ENCODE measurements at places on chromosomes 3 and 15. TPM values are rescaled to one million over a fixed set of nuclear protein-coding genes. Genes with fewer than 3 reads are reported as not detected.

DNA sequence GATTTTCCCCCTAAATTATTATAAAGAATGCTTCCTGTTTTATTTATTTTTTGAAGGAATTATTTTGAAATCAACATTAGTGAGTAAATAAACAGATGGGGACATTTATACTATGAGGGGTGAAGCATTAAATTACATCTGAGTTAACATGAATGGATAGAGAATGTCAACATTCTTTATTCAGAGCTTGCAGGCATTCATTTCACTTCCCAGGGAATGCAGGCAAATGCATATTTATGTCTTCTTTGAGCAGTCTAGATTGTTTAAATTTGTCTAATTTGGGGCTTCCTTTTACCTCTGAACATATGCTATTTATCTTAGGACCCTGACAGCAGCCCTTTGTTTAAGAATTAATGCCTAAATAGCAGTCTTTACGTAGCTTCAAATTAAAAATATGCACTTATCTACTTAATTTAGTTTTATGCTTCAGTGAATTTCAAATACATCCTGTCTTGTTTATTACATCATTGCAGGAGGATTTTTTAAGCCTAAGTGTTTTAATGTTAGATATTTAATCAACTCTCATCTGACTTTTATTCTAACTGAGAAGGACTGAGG lies 630.5 kb upstream of the LMCD1 start:
- DNase-seq: no peak
- H3K4me1 ChIP-seq: no peaks in the 10 kb centered on the region
- no peak overlapping the region for H3K4me3 ChIP-seq
- H3K27me3 ChIP-seq: no peaks in the 10 kb centered on the region

GRCh38 chr3:144054766-144055165 lies 83.1 kb downstream of the DIPK2A start:
- H3K36me3 ChIP-seq: no peaks in the 10 kb centered on the region
- H3K27me3 ChIP-seq: no peaks in the 10 kb centered on the region
- no peak overlapping the region for H3K4me3 ChIP-seq

DNA sequence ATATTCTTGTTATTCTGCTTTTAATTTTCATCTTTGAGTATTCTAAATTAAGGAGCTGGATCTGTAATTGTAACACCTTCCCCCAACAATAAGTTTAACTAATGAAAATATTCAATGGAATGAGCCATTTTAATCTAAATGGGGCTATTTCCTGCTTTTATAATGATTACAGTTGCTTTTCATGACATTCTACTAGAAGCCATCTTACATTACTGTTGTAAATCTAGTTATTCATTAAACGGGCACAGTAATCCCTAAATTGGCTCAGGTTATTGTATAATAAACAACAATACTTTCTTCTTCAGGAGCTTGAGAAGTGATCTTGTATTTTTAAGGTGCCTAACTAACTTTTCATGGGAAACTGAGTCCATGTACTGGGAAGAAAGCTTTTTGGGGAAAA lies 8.5 kb downstream of the FLNB start:
- no peak overlapping the region for H3K4me3 ChIP-seq
- H3K27ac ChIP-seq: no peak overlapping the region
- no peak for DNase-seq

GRCh38 chr3:119588112-119588511 lies 8.8 kb downstream of the ADPRH start:
- H3K27ac ChIP-seq: no peak overlapping the region
- peaks cover 15% of the 10 kb centered on the region for H3K36me3 ChIP-seq
- no peaks in the 10 kb centered on the region for H3K27me3 ChIP-seq
- no peaks in the 10 kb centered on the region for H3K4me1 ChIP-seq
- DNase-seq: no peak
- no peak overlapping the region for H3K4me3 ChIP-seq

DNA sequence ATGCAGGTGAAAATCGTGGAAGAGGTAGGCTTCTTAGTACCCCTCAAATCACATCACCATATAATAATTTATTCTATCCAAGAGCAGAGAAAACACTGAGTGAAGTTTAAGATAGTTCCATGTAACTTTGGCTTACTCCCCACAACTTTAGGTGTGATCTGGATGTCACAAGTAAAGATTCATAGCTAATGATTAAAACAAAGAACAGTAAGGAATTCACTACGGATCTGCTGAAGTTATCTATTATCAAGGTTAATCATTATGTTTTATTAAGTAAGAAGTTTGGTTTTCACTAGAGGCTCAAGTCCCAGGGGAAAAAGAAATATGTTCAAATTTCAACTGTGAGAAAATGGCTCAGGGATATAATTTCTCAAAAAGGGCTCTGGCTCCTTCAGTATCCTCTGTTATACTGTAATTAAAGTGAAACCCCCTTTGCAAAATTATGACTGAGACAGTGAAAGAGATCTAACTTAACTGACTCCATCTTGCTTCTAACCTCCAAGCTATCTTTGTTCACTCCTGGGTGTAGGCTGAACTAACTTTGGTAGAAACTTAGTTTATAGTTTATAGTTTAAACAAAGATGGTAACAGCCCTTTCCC lies 17.1 kb downstream of the CD80 start:
- H3K4me1 ChIP-seq: no peaks in the 10 kb centered on the region
- H3K27me3 ChIP-seq: no peaks in the 10 kb centered on the region
- no peak overlapping the region for H3K27ac ChIP-seq

- H3K27me3 ChIP-seq: no peaks in the 10 kb centered on the region
- no peak overlapping the region for H3K4me3 ChIP-seq
- no peak for DNase-seq
- no peak overlapping the region for H3K27ac ChIP-seq
Observed at GRCh38 chr3:43855674-43856299, 165.0 kb downstream of the ABHD5 start.

DNA sequence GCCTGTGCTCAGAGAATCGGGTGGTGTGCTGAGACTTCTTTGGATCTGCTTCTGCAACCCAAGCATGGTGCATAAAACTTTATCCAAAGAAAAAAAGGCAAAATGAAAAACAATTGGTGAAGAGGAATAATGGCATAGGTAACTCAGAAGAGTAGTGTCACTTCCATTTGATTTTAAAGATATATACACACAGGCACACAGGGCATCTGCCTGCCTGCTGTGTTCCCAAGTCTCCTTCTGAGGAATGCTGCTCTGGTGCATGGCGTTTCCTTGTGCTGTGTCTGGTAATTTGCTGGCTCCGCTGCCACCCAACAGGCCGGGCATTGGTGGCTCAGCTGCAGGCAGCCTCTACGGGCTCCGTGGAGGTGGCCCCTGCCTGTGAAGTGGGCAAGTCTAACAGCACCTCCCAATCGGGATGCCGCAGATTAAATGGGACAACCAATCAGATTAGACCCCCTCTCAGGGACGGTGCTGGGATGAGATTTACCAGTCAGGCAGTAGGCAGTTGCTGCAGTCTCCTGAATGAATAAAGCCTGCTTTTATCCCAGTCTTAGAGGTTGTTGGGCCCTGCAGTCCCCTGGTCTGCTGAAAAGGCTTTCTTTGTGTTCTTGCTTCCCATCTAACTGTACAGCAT lies 253.7 kb upstream of the RASGRP1 start:
- H3K27ac ChIP-seq: no peak overlapping the region
- no peak overlapping the region for H3K4me3 ChIP-seq
- peaks cover 2% of the 10 kb centered on the region for H3K4me1 ChIP-seq

GRCh38 chr3:10173926-10174435 lies 9.3 kb downstream of the IRAK2 start:
- peaks cover 32% of the 10 kb centered on the region for H3K4me1 ChIP-seq
- H3K36me3 ChIP-seq: peaks cover 6% of the 10 kb centered on the region

GRCh38 chr3:108131475-108132134 lies 40.8 kb upstream of the CD47 start:
- H3K36me3 ChIP-seq: peaks cover 7% of the 10 kb centered on the region
- H3K4me3 ChIP-seq: no peak overlapping the region
- peaks cover 52% of the 10 kb centered on the region for H3K4me1 ChIP-seq
- peaks cover 3% of the 10 kb centered on the region for H3K27me3 ChIP-seq
- H3K27ac ChIP-seq: no peak overlapping the region
- no peak for DNase-seq

- H3K4me1 ChIP-seq: no peaks in the 10 kb centered on the region
- no peak overlapping the region for H3K4me3 ChIP-seq
- DNase-seq: no peak
- no peaks in the 10 kb centered on the region for H3K27me3 ChIP-seq
Observed at GRCh38 chr3:114402838-114403237, 109.0 kb downstream of the TIGIT start.

VPS39 gene
- polyA plus RNA-seq: 18.3 TPM

ITIH1 gene
- not detected for polyA plus RNA-seq

SAMD7 gene
- not detected for polyA plus RNA-seq

ATP10A gene
- 17.4 TPM for polyA plus RNA-seq

All from immature natural killer cell (primary cell).